Activated T-cell treated with anti-CD3 and anti-CD28 coated beads for 1 hour (primary cell): ENCODE measurements at places on chromosomes 11 and 22.

DNA sequence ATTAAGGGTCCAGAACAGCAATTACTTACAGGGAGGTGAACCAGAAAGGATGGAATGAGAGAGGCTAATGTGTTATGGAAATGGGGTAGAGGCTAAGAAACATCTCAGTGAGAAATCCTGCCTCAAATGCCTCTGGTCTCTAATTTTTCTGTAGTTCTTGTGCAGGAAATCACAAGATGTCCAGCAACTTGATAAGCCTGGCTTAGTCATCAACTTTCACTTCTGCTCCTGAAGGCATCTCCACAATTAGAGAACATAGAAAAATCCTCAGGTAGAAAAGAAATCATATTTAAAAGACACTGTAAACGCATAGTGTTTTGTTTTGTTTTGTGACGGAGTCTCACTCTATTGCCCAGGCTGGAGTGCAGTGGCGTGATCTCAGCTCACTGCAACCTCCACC is 18.7 kb downstream of the MRGPRX4 start:
- DNase-seq, result no peak

DNA sequence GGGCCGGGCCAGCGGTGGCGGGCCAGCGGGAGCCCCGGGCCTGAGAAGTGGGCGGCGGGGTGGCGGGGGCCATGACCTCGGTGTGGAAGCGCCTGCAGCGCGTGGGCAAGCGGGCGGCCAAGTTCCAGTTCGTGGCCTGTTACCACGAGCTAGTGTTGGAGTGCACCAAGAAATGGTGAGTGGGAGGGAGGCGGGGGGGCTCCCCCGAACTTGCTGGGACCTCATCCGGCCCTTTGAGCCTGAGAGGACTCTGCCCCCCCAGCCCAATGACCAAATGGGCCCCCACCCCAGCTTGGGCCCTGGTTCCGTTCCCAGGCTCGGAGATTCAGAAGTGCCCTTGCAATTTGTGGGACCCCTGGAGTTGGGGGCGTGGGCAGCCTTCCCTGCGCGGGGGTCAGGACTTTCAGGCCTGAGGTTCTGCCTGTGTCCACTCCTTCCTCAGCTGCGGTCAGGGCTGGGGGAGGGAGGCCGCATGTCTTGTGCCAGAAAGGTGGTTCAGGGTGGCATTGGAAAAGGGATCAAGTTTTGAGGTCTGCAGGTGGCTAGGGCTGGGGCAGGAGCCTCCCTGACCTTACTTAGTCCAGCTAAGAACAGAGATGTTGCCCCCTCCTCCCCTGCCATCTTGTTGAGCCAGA is 496 bp downstream of the EHBP1L1 start:
- no peak for DNase-seq

GRCh38 chr11:66844496-66845142 is 1.4 kb downstream of the RCE1 start:
- DNase-seq, result no peak

DNA sequence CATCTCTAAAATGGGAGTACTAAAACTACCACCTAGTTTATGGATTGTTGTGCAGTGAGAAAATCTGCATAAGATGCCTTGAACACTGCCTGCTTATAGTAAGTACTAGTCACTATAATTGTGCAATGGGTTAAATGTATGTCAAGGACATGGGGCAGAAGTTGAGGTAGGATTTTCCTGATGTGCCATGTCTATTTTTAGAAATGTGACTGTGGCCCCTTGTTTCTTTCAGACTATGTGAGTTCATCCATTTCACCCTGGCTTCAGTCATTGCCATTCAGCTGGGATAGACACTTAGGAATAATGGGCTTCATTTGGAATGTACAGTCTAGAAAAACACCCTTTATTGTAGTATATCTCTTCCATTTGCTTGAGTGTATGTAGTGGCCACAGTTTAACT is 51.4 kb downstream of the BDNF start:
- DNase-seq, result no peak

- no peak for DNase-seq
Observed at GRCh38 chr22:35116269-35116668, 50.3 kb downstream of the ISX start.

- DNase-seq, result no peak
Observed at GRCh38 chr11:114250993-114251814, 45.0 kb upstream of the NNMT start.

DNA sequence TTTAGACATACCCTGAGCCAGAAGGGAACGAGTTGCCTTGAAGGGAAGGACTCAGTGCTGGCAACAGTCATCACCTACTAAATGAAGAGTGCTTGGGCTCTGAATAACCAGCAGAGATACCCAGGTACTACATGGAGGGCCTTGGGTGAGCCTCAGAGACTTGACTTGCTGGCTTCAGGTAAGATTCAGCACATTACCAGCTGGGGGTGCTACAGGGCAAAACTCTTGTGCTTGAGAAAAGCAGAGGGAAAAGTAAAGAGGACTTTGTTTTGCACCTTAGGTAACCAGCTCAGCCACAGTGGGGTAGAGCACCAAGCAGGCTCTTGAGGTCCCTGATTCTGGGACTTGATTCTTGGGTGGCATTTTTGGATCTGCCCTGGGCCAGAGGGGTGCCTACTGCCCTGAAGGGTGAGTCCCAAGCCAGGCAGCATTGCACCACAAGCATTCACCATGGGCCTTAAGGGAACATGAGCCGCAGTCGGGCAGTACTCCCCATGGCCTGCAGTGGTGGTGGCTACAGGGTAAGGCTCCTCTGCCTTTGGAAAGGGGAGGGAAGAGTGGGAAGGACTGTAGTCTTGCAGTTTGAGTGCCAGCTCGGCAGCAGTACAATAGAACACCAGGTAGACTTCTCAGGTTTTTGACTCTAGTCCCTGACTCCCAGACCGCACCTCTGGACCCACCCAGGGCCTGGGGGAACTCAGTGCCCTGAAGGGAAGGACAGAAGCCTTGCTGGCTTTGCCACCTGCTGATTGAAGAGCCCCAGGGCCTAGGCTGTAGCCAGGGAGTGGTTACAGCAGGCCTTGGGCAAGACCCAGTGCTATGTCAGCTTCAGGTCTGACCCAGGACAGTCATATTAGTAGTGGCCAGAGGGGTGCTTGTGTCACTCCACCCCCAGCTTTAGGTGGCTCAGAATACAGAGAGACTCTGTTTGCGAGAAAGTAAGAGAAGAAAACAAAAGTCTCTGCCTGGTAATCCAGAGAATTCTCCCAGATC is 22.7 kb upstream of the PLEKHA7 start:
- no peak for DNase-seq

- no peak for DNase-seq
Observed at GRCh38 chr11:114095899-114096298, 36.4 kb downstream of the ZBTB16 start.

DNA sequence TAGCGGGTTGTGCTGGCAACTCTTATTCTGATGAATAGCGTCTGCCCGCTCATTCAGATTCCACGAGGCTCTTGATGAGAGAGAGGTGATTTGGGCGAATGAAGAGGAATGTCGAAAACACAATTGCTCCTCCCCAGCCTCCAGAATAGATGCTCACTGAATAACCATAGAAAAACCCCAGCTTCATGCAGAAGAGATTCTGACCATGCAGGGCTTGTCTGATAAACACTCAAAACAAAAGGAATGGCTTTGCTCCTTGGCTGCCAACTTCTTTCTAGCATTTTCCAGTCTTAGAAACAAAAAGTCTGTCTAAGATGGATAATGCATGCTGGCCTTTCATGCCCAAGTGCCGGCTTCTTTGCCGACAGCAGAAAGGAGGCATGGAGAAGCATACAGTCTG is 569.5 kb downstream of the MN1 start:
- DNase-seq, result no peak

GRCh38 chr22:50250555-50251476 is at the start of gene HDAC10:
HDAC10 (minus strand) TSS chr22:50251265; CDS start chr22:50251032, 233 bp downstream.
- DNase-seq, result peak; percentile 61

GRCh38 chr22:40718250-40719204 is 39.2 kb downstream of the MCHR1 start:
- DNase-seq, result no peak

DNA sequence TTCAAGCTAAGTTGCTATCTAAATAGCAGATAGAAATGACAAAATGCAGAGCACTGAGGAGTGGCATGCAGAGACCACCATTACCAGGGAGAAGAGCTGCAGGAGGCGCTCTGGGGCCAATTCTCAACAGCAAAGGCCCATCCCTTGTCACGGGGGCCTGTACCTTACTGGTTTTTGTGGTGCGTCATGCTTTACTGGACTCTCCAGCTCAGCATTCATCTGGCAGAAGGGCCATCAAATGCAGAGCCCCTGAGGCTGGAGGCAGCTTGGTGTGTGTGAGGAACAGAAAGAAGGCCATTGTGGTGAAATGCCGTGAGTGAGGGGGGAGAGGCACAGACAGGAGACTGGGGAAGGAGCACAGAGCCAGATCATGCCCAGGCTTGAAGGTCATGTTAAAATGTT is 56.5 kb upstream of the NAV2 start:
- no peak for DNase-seq

GRCh38 chr11:66891851-66892660 is 35.2 kb downstream of the LRFN4 start:
- DNase-seq, result no peak

GRCh38 chr11:11909727-11910126 is 68.0 kb downstream of the USP47 start:
- no peak for DNase-seq

- DNase-seq, result no peak
Observed at GRCh38 chr11:8098879-8099278, 17.9 kb downstream of the TUB start.

GRCh38 chr11:35104655-35105054 is 34.3 kb upstream of the CD44 start:
- DNase-seq, result no peak

GRCh38 chr11:4084406-4085125 is 10.0 kb upstream of the RRM1 start:
- DNase-seq, result no peak

- DNase-seq, result no peak
Observed at GRCh38 chr22:40241200-40241763, 63.6 kb downstream of the TNRC6B start.

DNA sequence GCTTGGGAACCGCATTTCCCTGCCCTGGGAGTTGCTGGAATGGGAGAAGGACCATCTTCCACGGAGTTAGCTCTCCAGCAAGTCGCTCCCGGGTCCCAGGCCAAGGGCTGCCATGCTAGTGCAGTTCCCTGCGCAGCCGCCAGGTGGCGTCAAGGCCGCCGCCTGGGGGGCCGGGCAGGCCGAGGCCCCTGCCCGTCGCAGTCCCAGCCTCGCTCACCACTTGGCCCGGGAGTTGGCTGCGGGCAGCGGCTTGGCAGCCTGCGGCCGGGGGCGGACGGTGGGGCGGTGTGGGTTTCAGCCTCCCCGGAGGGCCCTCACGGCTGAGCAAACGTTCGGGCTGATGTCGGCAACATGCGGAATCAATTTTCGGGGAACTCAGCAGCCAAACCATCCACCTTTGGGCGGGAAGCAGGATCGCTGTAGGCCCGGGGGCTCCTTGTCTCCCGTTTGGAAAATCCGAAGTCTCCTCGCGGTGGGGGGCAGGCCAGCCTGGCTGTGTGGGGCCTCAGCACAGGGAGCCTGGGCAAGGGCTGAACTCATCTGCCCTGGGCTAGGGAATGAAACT is 415.1 kb downstream of the SOX6 start:
- no peak for DNase-seq

DNA sequence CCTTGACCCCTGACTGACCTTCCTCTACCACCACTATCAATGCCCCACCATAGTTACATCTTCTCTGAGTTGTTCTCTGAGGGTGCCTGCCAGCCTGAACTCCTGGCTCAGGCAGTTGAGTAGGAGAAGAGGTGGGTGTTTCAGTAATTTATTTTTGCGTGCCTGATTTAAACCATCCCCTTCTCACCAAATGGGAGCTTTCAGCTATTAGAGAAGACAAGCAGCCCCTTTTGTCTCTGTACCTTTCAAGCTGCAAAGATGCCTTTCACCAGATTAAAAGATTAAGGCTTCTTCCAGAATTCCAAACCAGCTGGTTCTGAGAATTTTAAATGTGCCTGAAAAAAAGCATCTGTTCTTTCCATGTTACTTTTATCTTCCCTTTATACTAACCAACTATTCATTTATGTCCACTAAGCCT is 223.8 kb downstream of the FAM76B start:
- no peak for DNase-seq

GRCh38 chr11:64624883-64625481 is 34.0 kb downstream of the SLC22A12 start:
- DNase-seq, result no peak

- DNase-seq, result peak; percentile 80
Observed at GRCh38 chr11:6603287-6604080, at the start of the genes ILK and RRP8. ILK (plus strand) TSS chr11:6603774; CDS start chr11:6604272, 498 bp downstream. RRP8 (minus strand) TSS chr11:6603616; CDS start chr11:6603502, 114 bp downstream.

- DNase-seq, result no peak
Observed at GRCh38 chr11:71349627-71350026, 97.2 kb upstream of the SHANK2 start.

- DNase-seq, result no peak
Observed at GRCh38 chr11:87437844-87438223, 400.1 kb downstream of the TMEM135 start.
